ENCODE measurements at places on chromosomes 6 and 20.

DNA sequence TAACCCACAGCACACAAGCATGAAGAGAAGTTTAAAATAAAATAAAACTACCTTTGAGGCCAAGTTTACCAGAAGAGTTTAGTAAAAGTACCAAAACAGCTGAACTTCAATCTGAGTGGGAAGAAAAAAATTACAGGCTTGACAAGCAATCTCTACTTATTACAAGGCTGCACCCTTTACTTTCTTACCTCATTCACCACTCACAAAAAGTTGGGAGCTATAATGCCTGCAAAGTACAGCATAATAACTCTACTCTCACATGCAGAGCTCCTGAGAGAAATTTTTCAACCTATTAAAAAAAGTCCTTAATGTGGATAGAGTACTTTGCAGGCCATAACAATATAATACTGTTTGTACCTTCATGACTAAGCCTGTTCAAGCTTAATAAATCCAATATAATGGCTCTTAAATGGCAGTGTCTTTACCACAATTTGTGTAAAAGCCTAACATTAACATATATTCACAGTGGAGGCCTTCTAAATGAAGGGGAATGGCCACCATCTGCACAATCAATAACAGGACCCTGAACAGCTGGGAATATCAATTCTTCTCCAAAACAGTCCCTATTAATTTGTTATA, 103.1 kb downstream of the DST start:
- no peak for DNase-seq

DNA sequence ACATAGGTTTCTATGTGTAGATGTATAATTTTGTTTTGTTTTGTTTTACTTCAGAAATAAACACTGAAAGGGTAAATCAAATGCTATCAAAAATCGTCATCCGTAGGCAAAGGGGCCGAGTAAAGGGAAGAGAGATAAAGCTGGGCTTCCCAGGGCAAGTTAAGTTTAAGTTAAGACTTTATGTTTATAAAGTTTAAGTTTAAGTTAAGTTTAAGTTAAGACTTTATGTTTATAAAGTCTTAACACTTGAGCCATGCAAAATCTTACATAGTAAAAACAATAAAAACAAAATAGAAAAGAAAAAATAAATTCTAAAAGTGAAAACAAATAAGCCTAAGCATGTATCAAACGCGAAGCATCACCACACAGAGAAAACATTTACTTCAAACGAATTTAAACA, 216.1 kb upstream of the SYNDIG1 start:
- DNase-seq: no peak

DNA sequence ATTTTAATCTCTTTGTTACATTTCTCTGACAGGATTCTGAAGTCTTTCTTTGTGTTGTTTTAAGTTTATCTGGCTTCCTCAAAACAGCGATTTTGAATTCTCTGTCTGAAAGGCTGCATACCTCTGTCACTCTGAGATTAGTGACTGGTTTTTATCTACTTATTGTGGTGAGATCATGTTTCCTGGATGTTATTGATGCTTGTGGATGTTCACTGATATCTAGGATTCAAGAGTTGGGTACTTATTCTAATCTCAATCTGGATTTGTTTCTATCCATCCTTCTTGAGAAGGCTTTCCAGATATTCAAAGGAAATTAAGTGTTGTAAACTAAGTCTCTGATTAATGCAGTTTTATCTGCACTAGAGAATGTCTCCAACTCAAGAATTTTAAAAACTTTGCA, 1076.1 kb upstream of the ADGRB3 start:
- DNase-seq: no peak

DNA sequence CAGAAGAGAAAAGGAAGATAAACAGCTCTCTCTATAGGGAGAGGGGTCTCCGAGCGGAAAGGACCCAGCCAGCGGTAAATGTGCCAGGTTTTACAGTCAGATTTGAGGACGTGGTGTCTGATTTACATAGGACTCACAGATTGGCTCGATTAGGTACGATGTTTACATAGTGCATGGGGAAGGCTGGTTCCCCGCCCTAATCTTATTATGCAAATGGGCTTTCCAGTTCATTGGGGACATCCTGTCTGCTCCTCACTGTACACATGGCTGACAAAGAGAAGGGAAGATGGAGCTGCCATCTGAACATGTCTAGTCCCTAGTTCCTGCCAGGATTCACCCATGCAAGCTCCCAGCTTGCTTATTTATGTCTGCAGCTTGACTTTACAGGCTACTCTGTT, 119.9 kb downstream of the RNF144B start:
- no peak for DNase-seq

DNA sequence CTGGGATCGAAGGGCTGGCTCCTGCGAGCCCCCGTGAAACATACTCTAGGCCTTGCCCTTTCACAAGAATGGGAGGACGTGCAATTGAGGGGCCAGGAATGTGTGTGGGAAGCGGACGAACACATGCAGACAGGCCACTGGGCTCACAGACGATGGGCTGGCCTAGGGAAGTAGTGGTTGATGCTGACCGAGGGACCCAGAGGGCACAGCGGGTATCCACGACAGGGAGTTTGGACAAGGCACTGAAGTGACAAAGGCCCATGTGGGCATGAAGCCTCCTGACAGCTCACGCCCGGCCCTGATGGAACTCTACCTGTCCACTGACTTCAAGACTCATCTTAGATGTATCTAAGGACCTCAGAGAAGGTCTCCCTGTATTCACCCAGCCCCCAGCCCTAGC, 52.2 kb downstream of the MYH7B start:
- DNase-seq: no peak

GRCh38 chr20:1562622-1563021, 5.1 kb upstream of the SIRPD start:
- no peak for DNase-seq

- DNase-seq: no peak
These were observed 73.4 kb upstream of the HTR1B start for GRCh38 chr6:77536701-77537100.

Measured in hematopoietic multipotent progenitor cell (in vitro differentiated cells).